Neural crest cell (in vitro differentiated cells): ENCODE measurements at places on chromosomes 7 and 10. TPM values are rescaled to one million over a fixed set of nuclear protein-coding genes. Genes with fewer than 3 reads are reported as not detected.

DNA sequence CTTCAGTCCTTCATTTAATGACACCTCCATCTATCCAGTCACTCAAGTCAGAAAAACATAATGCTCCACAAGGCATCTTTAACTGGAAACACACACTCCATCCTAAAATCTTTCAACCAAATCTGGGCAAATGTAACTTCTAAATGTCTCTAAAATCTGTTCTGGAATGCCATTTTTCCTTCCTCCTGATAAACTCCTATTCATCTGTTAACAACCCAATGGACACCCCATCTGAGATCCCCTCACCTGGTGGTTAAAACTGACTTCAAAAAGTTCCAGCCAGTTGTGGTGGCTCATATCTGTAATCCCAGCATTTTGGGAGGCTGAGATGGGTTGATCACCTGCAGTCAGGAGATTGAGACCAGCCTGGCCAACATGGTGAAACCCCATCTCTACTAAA, 78.7 kb downstream of the ARHGAP21 start:
- no peaks in the 10 kb centered on the region for H3K4me1 ChIP-seq
- H3K27ac ChIP-seq, result no peak overlapping the region
- H3K4me3 ChIP-seq, result no peak overlapping the region
- DNase-seq, result no peak
- H3K27me3 ChIP-seq, result no peaks in the 10 kb centered on the region

PPIF gene
- total RNA-seq, result 74.2 and 76.8 TPM in 2 replicates

DNA sequence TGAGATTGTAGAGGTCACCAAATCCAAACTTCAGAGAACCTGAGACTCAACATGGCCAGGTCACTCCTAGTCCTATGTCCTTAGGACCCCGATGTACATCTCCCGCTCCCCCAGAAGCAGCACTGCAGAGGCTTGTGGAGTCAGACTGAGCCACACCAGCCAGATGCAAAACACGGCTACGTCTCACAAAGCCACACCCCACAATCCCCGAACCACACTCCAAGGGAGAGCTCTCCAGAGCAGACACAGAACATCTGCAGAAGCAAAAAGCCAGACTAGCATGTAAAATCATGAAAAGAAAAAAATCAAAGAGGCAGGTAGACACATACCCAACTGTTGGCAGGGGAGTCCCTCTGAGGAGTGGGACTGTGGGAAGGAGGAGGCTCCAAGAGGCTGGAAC, 104.9 kb downstream of the CTBP2 start:
- no peak for DNase-seq
- peaks cover 87% of the 10 kb centered on the region for H3K4me1 ChIP-seq

DNA sequence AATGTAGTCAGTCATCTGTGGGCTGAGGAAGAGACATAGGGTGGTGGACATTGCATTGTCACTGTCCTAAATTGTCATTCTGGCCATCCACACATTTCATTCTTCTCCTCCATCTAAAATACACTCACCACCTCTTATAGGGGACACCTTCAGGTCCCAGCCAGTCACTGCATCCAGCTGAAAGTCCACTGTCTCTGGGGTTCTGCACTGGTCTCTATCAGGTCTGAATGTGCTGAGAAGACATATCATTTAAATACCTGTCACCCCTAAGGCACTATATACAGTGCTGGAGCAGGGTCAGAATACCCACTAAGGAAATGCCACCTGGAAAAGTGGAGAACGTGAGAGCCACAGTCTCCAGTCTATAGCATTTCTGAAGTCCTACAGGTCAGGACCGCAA, 29.6 kb downstream of the SH2D4B start:
- H3K4me3 ChIP-seq, result no peak overlapping the region
- H3K4me1 ChIP-seq, result no peaks in the 10 kb centered on the region
- H3K27ac ChIP-seq, result no peak overlapping the region
- peaks cover 2% of the 10 kb centered on the region for H3K36me3 ChIP-seq
- H3K27me3 ChIP-seq, result no peaks in the 10 kb centered on the region
- no peak for DNase-seq

DNA sequence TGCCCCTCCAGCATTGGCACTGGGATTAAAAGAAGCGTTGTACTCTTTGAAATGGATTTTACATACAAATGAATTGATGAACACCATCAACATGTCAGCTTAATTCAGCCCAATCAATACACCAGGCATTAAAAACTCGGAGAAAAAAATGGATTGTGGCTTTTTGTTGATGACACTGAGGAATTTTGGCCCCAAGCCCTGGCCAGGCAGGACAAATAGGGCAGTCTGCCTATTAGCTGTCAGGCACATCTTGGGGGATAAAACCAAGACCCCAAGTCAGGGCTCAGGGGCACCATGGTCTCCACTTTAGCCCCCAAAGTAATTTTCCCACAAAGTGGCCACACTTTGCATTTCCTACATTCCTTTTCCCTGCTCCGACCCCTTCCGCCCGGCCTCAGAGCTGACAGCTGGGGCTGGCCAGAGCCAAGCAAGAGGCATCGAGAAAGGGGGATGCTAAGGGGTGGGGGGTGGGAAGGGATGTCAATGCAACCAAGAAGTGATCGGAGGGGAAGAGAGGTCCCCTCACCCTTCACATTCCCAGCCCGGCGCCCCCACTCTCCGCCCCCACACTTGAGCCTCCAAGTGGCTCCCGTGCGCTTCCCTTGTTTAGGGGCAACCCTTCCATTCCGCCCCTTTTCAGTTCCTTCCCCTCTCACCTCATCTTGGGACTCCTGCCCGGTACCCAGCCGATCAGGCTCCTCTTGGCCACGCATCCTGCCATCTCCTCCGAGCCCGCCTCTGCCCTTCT, 711 bp downstream of the HIP1 start:
- H3K4me3 ChIP-seq, result peak overlapping the region; percentile 95
- peaks cover 42% of the 10 kb centered on the region for H3K4me1 ChIP-seq
- peak overlapping the region; percentile 27 for H3K27ac ChIP-seq
- peaks cover 26% of the 10 kb centered on the region for H3K27me3 ChIP-seq
- peak; percentile 39 for DNase-seq

TAS2R4 gene
- total RNA-seq, result 1.1 and 1.6 TPM in 2 replicates

- no peaks in the 10 kb centered on the region for H3K27me3 ChIP-seq
- DNase-seq, result no peak
- H3K4me3 ChIP-seq, result no peak overlapping the region
- peaks cover under 1% of the 10 kb centered on the region for H3K36me3 ChIP-seq
Observed at GRCh38 chr10:125144693-125145623, 15.4 kb downstream of the CTBP2 start.

EN2 gene
- 7.2 and 8.2 TPM in 2 replicates for total RNA-seq

ABCC2 gene
- 5.9 and 6.2 TPM in 2 replicates for total RNA-seq

AKR1C4 gene
- not detected in 2 replicates for total RNA-seq

MYL7 gene
- not detected in 2 replicates for total RNA-seq

DNA sequence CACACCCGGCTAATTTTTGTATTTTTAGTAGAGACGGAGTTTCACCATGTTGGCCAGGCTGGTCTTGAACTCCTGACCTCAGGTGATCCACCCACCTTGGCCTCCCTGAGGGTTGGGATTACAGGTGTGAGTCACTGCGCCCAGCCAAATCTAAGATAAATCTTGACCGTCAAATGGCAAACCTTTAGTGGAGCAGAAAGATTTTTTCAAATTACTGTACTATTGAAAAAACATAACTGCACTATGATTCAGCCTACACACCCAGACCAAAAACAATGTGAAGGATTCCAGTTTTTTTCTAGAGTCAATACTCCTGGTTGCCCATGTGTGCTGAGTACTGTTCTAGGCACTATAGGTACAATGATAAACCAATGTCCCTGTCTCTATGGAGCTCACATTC, 33.9 kb upstream of the SVIL start:
- H3K4me3 ChIP-seq, result no peak overlapping the region
- no peaks in the 10 kb centered on the region for H3K27me3 ChIP-seq
- peaks cover 20% of the 10 kb centered on the region for H3K36me3 ChIP-seq
- no peak overlapping the region for H3K27ac ChIP-seq
- peaks cover 12% of the 10 kb centered on the region for H3K4me1 ChIP-seq
- DNase-seq, result no peak

DNA sequence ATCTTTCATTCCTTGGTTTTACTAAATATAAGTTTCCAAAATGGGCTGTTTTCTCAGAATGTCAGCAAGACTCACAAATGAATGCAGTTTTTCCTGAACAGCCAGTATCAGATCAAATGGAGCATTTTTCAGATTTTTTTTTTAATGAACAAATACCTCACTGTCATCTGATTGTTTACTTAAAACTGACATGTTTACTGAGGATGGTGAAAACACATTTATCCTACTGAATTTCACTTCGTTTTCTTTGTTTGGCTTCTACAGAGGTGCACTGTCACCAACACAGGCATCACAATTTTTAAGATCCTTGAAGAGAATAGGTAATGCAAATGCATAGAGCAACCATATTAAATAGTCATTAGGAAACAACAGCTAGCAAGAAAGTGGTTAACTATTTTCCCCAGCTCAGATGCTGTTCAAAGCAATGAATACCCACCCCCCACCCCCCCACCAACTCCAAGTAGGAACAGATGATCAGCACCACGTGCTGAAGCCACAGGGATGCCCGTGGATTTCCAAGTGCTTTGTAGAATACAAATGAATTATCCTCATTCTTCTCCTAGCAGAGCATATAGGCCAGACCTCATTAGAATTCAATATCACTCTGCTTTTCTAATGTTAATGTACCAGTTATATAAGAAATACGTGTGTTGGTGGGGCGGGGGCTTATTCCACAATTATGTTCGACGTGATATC, 205.9 kb downstream of the SKAP2 start:
- H3K4me3 ChIP-seq, result peak overlapping the region; percentile 35
- H3K27ac ChIP-seq, result peak overlapping the region; percentile 63
- H3K36me3 ChIP-seq, result no peaks in the 10 kb centered on the region
- H3K4me1 ChIP-seq, result peaks cover 49% of the 10 kb centered on the region

DNA sequence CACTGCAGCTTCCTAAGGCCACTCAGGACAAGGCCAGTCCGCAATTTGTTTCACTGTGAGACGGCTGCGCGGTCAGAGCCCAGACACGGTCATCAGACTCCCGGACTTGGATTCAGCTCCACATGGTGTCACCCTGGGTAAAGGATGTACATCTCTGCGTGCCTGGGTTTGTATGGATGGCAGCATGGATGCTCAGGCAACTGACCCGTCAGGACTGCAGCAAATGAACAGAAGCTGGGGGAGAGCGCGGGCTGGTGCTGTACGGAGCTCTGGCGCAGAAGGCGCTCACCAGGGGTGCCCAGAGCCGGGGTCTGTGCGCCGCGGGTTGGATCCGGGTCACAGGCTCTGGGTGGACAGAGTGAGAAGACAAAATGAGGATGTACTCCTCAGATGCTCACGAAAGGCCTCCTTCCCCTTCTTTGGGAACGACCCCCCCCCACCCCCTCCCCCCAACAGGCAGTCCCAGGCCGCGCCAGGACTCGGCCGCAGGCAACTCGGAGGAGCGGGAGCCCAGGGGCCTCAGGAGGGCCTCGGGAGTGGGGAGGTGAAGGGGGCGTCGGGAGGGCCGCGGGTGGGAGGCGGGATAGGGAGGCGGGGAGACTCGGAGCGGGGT, 92.4 kb downstream of the CXCL12 start:
- H3K36me3 ChIP-seq, result no peaks in the 10 kb centered on the region
- DNase-seq, result no peak
- H3K4me3 ChIP-seq, result no peak overlapping the region
- H3K4me1 ChIP-seq, result peaks cover 1% of the 10 kb centered on the region
- H3K27ac ChIP-seq, result no peak overlapping the region

GRCh38 chr7:140249036-140249806, 72.4 kb upstream of the KDM7A start:
- no peaks in the 10 kb centered on the region for H3K36me3 ChIP-seq
- H3K27me3 ChIP-seq, result no peaks in the 10 kb centered on the region
- no peak overlapping the region for H3K27ac ChIP-seq
- H3K4me1 ChIP-seq, result peaks cover 5% of the 10 kb centered on the region
- DNase-seq, result no peak
- no peak overlapping the region for H3K4me3 ChIP-seq

DNA sequence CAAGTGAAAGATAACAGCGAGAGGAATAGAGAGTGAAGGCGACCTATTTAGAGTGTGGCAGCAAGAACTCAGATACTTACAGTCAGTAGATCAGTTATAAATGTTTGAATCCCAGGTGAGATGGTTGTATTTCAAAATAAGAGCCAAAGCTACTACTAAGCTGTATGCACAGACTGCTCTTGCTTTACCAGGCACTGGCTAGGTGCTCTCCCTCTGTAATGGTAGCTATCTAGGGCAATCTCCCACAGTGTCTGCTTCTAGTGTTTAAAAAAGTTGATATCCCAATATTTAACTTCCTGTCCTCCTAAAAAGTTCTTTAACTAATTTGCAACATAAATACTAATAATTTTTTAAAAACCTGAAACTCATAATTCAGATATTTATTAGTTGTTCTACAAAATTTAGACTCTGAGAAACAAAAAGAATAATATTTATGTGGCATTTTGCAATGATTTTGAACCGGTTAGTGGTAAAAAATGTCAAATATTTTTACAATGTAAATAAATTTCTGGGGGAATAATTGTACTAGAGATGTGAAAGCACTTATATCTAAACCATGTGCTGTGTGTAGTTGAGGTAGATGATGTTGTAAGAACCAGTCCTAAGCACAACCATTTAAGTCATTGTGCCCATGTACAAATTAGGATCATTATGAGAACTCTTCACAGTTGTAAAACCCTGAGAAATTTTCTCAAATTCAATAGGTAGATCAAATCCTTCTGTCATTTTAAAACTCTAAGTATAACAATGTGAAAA, 349.3 kb upstream of the SEMA3D start:
- peaks cover 2% of the 10 kb centered on the region for H3K36me3 ChIP-seq
- H3K4me3 ChIP-seq, result no peak overlapping the region
- no peaks in the 10 kb centered on the region for H3K27me3 ChIP-seq
- no peaks in the 10 kb centered on the region for H3K4me1 ChIP-seq
- no peak overlapping the region for H3K27ac ChIP-seq

CNPY1 gene
- total RNA-seq, result 1.5 and 2.4 TPM in 2 replicates

DNA sequence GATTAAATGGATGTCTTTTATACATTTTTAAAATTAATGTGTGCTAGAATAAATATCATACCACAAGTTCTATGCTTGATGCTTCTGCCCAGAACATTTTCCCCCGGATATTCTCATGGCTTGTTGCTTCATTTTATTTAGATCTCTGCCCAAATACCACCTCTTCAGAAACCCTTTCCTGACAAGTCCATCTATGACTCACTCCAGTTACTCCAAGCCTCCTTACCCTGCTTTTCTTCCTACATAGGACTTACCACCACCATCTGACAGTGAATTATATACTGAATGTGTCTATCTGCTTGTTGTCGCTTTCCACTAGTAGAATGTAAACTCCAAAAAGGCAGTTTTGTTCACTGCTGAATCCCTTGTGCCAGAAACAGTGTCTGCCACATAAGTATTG, 19.1 kb upstream of the ERVW-1 start:
- no peaks in the 10 kb centered on the region for H3K27me3 ChIP-seq
- no peaks in the 10 kb centered on the region for H3K4me1 ChIP-seq
- DNase-seq, result no peak
- no peak overlapping the region for H3K4me3 ChIP-seq
- no peak overlapping the region for H3K27ac ChIP-seq

SPDYE9 gene
- total RNA-seq, result not detected in 2 replicates

TUBB8 gene
- 0.45 and 0.68 TPM in 2 replicates for total RNA-seq

- H3K36me3 ChIP-seq, result peaks cover 5% of the 10 kb centered on the region
- no peaks in the 10 kb centered on the region for H3K4me1 ChIP-seq
- H3K4me3 ChIP-seq, result no peak overlapping the region
Observed at GRCh38 chr10:59682986-59683937, 26.4 kb downstream of the SLC16A9 start.
